ENCODE measurements at places on chromosomes 13 and 19.

DNA sequence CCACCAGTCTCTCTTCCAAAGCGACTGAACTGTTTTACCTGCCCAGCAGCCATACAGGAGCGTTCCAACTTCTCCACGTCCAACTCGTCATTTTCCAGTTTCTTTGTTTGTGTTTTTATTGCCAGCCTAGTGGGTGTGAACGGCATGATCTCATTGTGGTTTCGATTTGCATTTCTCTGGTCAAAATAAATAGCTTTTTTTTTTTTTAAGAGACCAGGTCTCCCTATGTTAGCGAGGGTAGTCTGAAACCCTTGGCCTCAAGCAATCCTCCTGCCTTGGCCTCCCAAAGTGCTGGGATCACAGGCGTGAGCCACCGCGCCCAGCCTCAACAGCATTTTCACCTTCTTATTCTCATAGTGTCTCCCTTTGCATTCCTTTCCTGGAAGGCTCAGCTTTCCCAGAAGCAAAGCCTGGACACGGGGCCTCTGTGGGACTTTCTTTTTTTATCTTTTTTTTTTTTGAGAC is 4.2 kb upstream of the JSRP1 start:
- DNase-seq = no peak

DNA sequence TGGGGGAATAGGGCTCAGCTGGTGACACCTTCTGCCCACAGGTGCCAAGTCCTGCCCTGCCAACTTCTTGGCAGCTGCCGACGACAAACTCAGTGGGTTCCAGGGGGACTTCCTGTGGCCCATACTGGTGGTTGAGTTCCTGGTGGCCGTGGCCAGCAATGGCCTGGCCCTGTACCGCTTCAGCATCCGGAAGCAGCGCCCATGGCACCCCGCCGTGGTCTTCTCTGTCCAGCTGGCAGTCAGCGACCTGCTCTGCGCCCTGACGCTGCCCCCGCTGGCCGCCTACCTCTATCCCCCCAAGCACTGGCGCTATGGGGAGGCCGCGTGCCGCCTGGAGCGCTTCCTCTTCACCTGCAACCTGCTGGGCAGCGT is 2.1 kb downstream of the P2RY11 start:
- DNase-seq = no peak

GRCh38 chr13:111659219-111659775 is 338.9 kb downstream of the TEX29 start:
- no peak for DNase-seq

DNA sequence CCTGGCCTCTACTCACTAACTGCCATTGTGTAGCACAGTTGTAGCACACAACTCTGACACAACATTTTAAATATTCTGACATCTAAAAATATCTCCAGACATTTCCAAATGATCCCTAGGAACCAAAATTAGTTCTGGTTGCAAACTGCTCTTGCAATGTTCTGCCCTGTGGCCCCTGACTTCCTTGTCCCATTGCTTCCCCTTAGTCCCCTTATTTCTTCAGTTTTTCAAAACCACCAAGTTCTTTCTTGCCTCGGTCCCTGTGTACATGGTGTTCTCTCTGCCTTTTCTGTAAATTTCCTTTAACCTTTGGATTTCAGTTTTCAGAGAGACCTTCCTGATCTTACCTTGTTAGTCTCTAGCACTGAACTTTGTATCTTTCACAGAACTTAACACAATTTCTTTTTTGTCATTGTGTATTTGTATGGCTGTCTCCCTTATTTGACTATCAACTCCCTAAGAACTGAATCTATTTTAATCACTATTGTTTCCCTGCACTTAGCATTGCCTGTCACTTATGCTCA is 87.6 kb upstream of the MLNR start:
- no peak for DNase-seq

GRCh38 chr13:113493315-113493951 is 2.9 kb upstream of the DCUN1D2 start:
- DNase-seq = no peak

DNA sequence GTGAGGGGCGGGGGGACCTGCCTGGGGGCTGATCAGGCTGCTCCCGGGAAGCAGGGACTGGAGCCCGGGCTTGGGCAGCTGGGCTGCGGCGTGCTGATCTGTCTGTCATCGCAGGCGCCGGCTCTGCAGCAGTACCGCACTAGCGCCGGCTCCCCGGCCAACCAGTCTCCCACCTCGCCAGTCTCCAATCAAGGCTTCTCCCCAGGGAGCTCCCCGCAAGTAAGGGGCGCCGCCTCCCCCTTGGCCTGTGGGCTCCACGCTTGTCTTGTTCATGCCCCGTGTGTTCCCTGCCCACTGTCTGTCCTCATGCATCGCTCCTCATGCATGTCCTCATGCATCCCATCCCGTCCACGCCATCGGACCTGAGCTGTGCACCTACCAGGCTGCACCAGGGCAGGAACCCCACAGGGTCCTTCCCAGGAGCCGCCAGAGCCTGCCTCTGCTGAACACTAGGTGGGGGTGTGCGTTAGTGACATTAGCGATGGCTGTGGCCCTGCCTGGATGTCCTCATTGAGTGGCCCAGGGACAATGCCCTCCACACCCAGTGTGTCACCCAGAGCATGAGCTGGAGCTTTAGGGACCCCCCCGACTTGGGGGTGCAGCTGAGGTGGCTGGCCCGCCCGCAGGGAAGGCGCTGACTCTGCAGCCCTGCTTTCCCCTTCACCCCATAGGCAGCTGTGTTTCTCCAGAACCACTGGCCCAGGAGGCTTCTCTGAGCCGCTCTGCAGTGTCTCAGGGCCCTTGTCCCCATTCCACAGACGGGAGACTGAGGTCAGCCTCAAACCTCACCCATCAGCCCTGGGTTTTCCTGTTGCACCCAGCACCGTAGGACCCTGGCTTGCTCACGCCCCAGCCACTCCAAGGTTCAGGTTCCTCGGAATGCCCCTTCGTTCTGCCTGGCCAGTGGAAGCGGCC is 19.5 kb downstream of the COMP start:
- DNase-seq = no peak

DNA sequence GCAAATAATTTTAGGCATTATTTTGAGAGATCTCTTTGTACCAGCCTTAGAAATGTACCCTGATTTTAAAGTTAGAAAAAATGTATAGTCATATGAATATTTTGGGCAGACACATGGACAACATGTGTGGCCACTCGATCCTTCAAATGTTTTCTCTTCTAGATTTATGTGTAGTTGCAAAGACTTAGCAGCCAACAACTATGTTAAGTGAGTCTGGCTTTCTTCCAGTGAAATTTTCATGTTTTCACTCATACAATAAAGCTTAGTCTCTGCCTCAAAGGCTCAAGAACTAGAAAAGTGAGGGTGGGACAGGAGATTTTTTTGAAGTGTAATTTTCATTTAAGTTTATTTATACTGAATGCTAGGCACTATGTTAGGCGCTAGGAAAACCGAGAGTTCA is 207.7 kb upstream of the DACH1 start:
- no peak for DNase-seq

Data from memory B cell (primary cell).